Fibroblast of mammary gland (primary cell): ENCODE measurements at places on chromosomes 2 and 18.

DNA sequence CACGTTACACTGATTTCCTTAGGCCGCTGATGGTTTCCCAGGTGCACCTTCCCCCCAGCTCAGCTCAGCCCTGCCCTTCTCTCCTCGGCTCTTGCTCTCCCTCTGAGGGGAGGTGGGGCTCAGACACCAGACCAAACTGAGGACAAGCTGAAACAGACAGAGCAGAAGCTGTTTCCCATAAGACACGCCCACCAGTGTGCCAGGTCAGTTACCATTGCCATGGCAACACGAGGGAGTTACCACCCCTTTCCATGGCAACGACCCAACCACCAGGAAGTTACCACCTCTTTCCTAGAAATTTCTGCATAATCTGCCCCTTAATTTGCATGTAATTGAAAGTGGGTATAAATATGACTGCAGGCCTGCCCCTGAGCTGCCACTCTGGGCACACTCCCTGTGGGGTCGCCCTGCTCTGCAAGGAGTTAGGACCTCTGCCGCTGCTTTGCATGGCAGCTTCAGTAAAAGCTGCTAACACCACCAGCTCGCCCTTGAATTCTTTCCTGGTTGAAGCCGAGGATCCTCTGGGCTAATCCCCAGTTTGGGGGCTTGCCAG, 120.9 kb upstream of the SMIM21 start:
- DNase-seq, result no peak

DNA sequence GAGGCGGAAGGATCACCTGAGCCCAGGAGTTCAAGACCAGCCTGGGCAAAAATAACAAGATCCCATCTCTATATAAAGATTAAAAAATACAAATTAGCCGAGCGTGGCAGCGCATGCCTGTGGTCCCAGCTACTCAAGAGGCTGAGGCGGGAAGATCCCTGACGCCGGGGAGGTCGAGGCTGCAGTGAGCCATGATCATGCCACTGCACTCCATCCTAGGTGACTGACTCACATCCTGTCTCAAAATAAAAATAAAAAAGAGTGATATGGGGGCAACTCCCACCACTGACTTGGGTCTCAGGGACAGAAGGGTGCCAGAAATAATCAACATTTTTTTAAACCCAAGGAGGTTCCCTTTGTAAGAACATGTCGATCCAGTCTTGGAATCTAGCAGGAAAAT, 37.6 kb downstream of the ZNF516 start:
- DNase-seq, result no peak

GRCh38 chr18:31596081-31596872, 4.6 kb downstream of the TTR start:
- DNase-seq, result peak; percentile 11

DNA sequence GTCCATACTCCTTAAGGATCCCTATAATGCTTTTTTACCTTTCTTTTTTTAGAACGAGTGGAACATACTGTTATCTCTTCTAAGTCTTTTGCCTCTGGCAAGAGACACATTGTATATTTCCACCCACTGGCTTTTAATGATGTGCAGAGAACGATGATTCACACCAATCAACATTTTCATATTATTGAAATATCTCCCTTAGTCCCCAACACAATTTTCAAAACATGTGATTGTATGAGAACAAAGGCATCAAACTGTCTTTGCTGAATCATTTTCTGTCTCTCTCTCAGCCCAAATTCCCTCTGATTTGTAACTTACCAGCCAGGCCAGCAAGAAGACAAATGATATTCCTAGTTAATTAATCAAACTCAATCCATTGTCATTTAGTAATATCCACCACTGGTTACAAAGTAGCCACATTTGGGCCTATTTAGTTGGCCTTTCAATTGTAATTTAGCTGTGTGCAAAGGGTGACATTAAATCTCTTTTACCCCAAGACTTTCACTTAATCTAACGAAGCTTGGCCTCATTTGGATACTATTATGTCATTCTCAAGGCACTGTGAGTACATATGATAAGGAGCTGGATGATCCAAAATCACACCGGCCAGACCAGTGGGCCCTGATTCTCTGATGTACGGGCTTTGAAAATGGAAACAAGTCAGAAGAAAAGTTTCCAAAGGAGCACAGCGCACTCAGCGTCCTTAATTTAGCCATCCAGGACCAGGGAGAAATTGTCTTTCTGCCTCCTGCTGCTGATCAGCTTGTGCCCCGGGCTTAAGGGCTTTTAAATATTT, 185.1 kb downstream of the SCG2 start:
- peak; percentile 44 for DNase-seq

- DNase-seq, result peak; percentile 99
Measured at GRCh38 chr2:172693037-172693436, 42.6 kb upstream of the RAPGEF4 start.

- DNase-seq, result no peak
Measured at GRCh38 chr2:11029136-11029535, 117.4 kb downstream of the KCNF1 start.

GRCh38 chr2:62663411-62663810, 42.1 kb upstream of the EHBP1 start:
- peak; percentile 96 for DNase-seq

DNA sequence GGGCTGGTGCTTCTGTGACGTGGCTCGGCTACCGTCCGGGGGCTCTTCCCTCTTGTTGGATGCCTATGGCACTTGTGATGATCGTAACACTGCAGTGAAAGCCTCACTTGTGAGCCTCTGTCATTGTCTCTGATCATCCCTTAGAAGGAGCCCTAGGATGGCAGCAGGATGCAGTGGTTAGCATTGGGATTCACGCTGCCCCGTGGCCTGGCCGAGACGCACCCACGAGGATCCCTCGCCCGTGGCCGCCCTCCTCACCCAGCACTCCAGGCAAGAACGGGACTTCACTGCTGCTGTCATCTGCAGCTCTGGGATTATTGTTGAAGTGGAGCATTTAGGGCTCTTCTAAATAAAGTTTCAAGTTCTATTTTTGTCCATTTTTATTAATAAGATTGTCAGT, 46.8 kb upstream of the CTDP1 start:
- no peak for DNase-seq

GRCh38 chr2:127365211-127365643, 22.5 kb downstream of the MAP3K2 start:
- no peak for DNase-seq

DNA sequence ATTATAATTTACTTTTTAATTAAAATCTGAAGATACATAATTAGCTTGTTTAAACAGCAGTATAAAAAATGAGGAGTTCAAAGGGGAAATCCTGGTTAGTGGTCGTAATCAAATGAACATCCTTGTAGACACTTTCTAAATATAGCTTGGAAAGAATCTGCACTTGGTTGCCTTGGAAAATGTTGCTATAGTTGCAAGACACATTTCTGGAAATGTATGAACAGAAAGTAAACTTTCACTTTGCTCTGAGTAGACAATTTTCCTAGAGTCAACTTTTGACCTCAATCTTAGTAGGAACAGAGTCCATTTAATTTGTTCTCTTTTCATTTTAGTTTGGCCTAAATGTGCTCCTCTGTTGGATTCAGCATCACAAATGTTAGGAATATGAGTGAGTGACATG, 38.3 kb downstream of the GCA start:
- no peak for DNase-seq

- no peak for DNase-seq
Measured at GRCh38 chr18:8133888-8134287, 475.3 kb upstream of the RAB12 start.

DNA sequence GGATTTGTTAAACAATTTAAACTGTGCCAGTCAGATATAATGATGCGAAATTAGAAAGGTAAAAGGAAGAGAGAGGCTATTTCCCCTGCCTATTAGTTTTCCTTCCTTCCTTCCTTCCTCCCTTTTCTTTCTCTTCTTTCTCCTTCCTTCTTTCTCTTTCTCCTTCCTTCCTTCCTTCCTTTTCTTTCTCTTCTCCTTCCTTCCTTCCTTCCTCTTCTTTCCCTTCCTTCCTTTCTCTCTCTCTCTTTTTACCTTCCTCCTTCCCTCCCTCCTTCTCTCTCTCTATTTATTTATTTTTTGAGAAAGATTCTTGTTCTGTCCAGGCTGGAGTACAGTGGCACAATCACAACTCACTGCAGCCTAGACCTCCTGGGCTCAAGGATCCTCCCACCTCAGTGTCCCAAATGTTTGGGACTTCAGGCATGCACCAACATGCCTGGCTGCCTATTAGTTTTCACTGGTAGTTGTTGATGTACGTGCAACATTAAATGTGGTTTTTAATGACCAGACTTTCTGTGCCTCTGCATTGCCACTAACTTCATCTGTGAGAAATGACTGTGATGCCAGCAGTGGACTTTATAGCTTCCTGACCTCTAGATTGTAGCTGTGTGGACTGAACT, 48.7 kb upstream of the NFE2L2 start:
- no peak for DNase-seq
